Activated CD4-positive, CD25-positive, alpha-beta regulatory T cell treated with anti-CD3 and anti-CD28 coated beads, Interleukin-2, amount 50 U/mL, for 72 hours (primary cell): ENCODE measurements at places on chromosomes 3 and 15.

GRCh38 chr3:179801856-179802255, 149.0 kb downstream of the USP13 start:
- DNase-seq: no peak

DNA sequence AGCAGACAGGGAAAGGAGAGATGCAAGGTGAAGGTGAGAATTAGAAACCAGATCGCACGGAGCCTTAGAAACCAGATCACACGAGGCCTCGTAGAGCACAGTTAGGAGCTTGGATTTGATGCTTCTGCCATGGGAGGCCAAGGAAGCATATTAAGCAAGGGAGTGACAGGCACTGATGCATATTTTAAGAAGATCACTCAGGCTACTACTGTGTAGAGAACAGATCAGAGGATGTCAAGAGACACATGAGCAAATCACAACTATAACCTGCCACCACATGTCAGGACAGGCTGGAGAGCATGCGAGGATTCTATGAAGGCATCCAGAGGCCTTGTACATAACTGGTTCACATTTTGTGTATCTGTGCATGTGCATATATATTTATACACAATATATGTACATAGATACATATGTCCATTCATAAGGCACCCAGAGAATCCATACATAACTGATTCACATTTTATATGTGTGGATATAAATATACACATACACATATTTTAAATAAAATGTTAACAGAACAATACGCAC, 99.6 kb upstream of the FHIT start:
- DNase-seq: no peak

DNA sequence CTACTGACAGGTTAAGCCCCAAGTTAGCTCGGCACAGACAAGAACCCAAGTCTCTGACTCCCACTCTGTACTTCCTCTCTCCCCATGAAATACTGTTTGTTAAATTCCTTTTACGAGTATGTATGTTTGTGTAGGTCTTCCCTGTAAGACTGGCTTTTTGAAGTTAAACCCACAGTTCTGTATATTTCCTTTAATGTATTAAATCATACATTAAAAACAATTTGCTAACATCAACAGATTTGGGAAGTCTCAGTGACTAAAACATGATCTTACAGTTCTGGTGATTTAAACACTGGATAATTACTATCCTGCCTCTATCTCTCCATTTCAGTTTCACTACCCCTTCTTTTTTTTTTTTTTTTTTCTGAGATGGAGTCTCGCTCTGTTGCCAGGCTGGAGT, 4.4 kb downstream of the CMTM6 start:
- DNase-seq: no peak

DNA sequence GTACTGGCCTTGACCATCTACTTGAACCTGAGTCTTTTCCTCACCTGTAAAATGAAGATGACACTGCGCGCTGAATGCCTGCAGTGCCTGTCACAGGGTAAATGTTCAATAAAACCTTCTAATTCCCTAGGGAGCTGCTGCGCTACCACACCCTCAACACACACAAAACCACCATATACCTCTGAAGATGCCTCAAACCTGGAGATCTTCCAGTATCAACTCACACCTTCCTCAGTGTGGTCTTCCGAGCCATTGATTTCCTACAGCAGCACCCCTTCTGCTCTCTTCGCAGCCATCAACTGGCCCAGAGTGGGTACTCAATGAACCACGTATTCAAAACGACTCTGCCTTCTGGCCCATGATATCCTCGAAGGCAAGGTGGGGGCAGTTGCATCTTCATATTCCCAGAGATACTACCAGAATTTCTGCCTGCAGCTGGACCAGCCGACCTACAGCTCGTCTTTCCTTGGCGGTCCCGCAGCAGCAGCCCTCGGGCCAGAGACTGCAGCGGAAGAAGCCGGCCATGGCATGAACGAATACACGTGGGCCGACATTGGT, 695 bp downstream of the RPL32 start:
- DNase-seq: no peak

- DNase-seq: no peak
These were observed 9.2 kb downstream of the IGDCC3 start for GRCh38 chr15:65368302-65369211.

- no peak for DNase-seq
These were observed 660.7 kb upstream of the ADAMTS9 start for GRCh38 chr3:65348398-65348995.

DNA sequence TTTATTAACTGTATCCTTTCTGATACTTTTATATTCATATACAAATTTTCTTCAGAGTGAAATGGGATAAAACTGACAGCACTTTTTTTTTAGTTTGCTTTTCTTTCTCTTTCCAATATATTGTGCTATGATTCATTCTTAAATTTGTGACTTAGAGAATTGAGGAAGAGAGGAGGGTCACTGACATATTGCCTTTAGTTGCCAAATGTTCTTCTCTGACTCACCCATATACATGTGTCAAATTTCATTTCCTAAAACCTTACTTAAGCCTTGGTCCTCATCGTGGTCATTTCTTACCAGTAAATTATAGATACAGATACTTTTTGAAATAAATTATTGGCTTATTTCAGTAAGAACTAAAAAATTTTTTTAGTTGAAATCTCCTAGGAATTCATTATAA, 53.9 kb downstream of the CLASP2 start:
- DNase-seq: no peak

DNA sequence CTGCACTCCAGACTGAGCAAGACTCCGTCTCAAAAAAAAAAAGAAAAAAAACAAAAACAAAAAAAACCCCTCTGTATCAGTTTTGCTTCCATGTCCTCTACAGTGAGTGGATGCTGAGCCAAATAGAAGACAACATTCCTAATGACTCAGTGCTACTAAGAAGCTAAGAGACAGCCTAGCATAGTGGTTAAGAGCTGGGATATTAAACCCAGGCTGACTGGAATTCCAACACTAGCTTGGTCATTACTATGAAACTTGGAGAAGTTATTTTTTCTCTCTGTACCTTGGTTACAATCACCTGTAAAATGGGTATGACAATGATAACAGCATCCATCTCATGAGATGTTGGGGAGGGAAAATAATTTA, 60.9 kb upstream of the PYGO1 start:
- DNase-seq: no peak

DNA sequence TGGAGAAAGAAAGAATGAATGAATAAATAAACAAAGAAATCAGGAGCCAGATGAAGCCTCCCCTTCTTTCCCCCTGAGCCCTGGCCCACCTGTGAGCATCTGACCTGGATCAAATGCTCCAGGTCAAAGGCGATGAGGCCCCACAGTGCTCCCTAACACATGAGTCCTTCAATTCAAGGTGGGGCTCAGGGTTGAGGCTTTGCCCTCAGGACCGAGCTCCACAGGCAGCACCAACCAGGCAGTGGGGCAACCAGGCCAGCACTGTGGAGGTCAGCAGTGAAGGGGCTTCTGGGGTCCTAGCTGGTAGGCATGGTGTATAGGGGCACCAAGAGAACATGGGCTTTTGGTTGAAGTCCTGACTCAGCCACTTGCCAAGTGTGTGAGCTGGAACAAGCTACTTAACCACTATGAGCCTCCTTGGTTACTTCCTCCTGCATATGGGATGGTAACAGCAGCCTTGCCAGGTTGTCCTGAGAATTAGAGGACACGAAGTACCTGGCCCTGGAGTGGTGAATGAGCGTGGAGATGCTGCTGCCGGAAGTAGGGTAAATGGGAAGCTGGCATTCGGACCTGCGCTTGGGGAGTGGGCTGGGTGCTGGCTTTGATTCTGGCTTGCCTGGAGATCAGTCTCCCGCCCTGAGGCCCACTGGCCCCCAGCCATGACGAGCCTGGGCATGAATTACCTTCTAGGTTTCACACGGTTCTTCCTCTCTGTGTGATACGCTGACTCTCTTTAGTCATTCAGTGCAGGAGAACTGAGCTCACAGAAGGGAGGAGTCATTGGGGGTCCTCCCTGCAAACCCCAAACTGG, 10.0 kb upstream of the PAQR5 start:
- no peak for DNase-seq

GRCh38 chr15:91609966-91610365, 243.5 kb upstream of the SLCO3A1 start:
- no peak for DNase-seq

GRCh38 chr3:45677033-45677446, 12.2 kb upstream of the SACM1L start:
- no peak for DNase-seq

GRCh38 chr3:14879211-14879874, 60.6 kb downstream of the FGD5 start:
- no peak for DNase-seq

DNA sequence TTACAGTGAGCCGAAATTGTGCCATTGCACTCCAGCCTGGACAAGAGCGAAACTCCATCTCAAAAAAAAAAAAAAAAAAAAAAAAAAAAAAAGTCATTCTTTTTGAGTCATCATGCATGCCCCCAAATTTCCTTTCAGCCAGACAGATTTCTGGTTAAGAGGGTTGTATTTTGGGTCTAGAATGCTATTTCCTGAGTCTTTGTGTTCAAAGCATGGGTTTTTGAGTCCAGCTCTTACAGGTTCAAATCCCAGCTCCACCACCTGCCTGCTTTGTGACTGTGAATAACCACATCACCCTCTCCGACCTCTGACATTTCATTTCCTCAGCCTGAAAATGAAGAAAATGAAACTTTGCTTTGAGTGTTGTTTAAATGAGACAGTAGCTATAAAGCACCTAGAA, 9.3 kb upstream of the C15orf61 start:
- DNase-seq: no peak

DNA sequence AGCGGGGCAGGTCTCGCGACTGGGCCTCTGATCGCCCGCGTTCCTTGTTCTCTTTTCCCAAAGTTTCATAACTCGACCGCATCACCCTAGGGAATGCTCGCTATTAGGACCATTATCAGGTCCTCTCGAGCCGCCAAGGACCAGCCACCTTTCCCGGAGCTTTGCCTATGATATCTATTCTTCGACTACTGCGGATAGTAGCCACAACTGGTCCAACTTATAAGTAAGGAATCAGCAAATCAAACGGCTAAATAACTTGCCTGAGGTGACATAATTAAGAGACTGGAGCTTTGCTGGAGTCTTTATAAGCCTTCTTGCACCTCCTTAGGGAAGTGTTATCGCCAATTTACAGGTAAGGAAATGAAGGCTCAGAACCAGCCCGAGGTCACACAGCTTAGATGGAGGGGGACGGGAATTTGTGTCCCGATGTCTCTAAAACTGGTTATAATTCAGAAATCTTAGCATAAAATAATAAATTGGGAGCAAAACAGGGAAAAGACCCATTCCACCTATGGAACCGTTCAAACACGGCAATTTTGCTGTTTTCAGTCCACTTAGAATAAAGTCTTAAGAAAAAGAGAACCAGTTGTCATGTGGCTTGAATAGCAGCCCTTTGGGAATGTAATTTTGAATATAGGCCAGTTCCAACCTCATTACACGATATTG, 479 bp upstream of the PLD1 start:
- no peak for DNase-seq

DNA sequence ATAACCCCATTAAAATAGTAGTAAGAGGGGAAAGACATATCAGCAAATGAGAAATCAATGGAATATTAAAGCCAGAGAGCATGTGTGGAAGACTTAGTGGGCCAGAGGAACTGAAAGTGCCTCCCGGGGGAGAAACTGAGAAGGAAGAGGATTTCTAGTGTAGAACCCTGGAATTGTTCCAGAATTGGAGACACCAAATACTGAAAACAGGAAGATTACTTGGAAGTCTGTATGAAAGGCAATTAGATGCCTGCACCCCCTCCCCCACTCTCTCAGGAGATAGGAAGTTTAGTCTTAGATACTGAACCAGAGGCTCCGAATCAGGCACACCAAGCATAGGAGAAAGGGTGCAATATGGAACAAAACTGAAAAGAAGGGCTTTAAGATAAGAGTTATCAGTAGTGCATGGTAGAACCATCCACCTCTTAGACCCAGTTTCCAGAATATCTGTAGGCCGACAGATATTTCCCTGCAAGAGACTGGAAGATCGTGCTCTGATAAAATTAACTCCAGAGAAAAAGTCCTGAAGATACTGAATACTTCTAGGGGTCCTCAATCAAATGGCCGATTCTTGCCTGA, 32.4 kb downstream of the KLHL18 start:
- DNase-seq: no peak

- DNase-seq: no peak
These were observed 32.1 kb downstream of the KIF9 start for GRCh38 chr3:47250309-47251060.

GRCh38 chr3:53342353-53342752, 5.0 kb downstream of the DCP1A start:
- DNase-seq: no peak

GRCh38 chr3:52315977-52316764, at the start of gene DNAH1:
Gene DNAH1, plus strand, starts transcription at chr3:52316319. Its CDS starts 6,124 bp downstream, at chr3:52322443.
- DNase-seq: no peak

DNA sequence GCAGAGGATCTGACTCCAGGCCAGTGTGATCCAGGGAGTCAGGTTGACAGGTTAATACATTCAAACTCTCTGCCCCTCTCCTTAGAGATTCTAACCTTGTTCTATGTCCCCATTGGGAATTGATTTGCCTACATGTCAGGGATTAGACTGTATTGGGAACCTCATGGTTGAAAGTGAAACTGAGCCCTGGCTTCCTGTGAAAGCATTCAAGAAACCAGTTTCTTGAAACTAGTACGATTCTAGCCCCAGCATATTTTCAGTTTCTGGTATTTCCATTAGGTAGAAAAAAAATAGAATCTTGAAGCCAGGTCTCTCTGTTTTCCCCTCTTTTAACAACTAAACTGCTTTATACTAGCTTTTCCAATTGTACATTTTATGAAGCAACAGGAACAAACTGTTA, 140.4 kb upstream of the ABI3BP start:
- no peak for DNase-seq

DNA sequence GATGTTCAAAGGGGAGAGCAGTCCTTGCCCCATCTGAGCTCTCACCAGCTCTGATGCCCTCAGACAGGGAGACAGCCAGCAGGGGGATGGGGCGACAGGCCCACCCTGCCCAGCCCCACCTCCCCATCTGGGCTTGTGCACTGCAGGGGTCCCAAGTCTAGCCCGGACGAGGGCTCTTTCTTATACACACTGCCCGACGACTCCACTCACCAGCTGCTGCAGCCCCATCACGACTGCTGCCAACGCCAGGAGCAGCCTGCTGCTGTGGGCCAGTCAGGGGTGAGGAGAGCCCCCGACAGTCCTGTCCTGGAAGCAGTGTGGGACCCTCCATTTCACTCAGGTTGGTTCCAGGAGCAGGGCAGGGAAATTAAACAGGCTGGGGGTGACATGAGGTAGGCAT, 73.9 kb downstream of the BOC start:
- no peak for DNase-seq

DNA sequence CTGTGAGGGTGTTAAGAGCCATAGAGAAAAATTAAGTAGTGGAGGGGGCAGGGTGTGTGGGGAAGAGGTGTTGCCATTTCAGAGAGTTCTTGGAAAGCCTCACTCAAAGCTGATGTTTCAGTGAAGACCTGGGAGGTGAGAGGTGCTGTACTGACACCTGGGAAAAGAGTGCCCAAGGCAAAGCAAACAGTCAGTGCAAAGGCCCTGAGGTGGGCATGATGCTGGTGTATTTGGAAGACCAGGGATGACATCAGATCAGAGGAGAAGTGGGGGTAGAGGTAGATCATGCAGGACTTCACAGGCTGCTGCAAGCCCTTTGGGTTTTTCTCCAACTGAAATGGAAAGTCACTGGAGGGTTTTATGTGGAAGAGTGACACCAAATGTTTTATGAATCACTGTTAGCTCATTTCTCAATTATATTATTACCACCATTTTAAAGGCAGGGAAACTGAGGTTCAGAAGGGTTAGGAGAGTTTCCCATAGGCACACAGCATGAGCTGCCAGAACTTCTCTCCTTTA, 42.8 kb upstream of the SMAD3 start:
- DNase-seq: no peak

- no peak for DNase-seq
These were observed 25.1 kb upstream of the CD200R1L start for GRCh38 chr3:112871735-112872134.
